ENCODE measurements at places on chromosomes 16 and 17.

GRCh38 chr16:85924675-85925074 is 25.7 kb downstream of the IRF8 start:
- DNase-seq: no peak

GRCh38 chr16:17343028-17343427 is 127.7 kb downstream of the XYLT1 start:
- no peak for DNase-seq

- DNase-seq: no peak
Observed at GRCh38 chr16:79449900-79450299, 150.6 kb downstream of the MAF start.

- no peak for DNase-seq
Observed at GRCh38 chr17:49890077-49890821, 42.4 kb upstream of the TAC4 start.

DNA sequence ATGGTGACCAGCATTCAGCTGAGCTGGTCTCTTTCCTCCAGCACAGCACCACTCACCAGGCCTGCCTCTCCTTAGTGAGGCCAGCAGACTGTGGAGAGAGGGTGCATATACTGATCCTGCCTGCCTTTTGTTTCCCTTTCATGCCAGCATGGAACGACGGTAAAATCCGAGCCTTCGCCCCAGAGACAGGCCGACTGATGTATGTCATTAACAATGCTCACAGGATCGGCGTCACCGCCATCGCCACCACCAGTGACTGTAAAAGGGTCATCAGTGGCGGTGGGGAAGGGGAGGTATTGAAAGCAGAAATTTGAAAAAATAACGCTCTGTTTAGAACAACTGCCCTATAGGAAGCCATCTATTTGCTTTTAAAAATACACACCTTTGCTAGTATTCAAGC is 12.6 kb upstream of the USP43 start:
- no peak for DNase-seq

DNA sequence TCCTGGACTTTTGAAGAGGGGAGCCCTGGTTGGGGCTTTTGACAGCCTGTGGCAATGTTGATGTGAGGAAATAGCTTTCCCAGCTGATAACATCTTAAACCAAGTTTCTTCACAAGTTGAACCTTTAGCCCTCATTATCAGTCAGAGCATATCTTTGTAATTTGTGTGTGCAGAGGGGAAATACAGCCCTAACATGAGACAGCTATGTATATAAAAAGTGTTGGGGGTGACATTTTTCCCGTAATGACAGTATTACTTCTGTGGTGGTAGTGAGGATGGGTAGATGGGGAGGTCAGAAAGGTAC is 221.1 kb downstream of the FTO start:
- DNase-seq: no peak

GRCh38 chr16:84054916-84055315 is 12.3 kb upstream of the SLC38A8 start:
- DNase-seq: no peak

DNA sequence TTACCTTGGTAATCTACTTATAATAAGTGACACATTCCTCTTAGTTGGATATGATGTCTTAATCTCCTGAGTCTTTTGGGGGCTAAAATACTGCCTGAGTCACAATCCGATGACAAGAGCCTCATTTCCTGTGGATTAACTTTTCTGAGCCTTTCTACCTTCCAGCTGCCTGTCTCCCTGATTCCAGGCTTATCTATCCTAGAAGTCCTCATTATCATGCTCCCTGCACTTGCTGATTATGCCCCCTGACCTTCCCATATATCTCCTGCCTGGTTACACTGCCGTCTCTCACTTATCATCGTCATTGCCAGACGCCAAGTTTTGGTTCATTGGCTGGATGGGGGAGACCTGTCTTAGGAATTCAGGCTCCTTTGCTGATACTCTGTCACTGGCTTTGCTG is 727.4 kb upstream of the CA10 start:
- no peak for DNase-seq

- DNase-seq: no peak
Observed at GRCh38 chr16:60651346-60651745, 1384.9 kb downstream of the CDH8 start.

DNA sequence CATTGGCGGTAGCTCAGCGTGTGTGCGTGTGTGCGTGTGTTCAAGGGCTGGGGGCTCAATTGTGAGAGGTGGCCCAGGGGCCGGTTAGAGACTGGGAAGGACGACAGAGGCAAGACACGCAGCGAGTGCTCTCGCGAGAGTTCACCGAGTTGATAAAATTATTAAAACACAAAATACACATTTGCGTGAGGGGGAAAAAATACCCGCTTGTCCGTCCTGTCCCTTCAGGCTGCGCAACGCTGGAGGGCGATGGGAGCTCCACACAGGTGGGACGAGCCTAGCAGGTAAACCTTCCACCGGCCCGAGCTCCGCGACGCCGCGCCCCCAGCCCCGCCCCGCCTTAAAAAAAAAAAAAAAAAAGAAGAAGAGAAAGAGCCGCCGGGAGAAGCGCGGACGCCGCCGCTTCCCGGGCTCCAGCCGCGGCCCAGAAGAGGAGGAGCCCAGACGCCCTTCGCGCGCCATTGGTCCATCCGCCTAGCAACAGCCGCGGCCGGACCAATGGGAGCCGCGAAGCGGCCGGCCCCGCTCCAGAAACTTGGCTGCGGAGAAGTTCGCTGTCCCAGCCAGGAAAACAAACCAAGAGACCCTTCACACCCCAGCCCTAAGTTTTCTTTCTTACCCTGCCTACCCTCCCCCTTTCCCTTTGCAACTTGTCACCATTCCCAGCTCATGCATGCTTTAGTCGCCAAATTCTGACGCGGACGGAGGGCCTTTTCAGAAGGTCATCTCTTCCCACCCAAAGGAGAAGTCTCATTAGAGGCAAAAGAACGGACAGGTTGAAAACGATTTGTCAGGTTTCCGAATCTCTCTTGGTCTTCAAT is 169.9 kb upstream of the MAF start:
- DNase-seq: peak; percentile 84

DNA sequence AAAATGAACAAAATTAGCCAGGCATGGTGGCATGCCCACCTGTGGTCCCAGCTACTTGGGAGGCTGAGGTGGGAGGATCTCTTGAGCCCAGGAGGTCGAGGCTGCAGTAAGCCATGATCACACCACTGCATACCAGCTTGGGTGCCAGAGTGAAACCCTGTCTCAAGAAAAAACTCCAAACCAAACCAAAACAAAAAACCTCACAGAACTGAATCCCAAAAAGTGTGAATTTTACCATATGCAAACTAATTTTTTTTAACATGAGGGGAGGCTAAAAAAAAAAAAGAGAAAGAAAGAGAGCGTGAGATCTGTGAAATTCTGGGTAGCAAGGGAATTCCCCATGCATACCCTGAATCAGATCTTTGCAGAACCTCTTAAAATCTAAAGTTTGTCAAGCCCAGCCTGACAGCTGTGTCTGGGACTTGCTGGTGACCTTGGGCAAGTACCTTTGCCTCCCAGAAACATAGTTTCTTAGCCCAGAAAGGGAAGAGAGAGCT is 17.1 kb upstream of the CDH1 start:
- DNase-seq: no peak

GRCh38 chr17:78491236-78492115 is 85.7 kb downstream of the DNAH17 start:
- DNase-seq: no peak

DNA sequence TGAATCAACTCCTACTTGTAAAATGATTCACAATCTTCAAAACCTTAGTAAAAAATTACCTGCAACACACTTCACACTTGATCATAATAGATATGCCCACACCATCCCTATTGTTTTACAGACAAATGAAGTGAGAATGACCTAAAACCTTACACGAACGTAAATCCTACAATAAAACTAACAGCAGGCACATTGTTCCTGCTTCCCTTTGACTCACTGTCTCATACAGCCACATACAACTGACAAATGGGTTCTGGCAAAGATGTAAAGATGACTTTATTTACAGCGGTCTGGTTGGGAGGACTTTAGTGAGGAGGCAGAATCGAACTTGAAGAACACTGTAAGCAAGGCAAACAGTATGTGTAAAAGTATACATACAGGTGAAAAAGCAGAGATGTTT is 188.7 kb downstream of the MYO1D start:
- DNase-seq: no peak

- no peak for DNase-seq
Observed at GRCh38 chr16:56841659-56842058, 23.3 kb upstream of the SLC12A3 start.

DNA sequence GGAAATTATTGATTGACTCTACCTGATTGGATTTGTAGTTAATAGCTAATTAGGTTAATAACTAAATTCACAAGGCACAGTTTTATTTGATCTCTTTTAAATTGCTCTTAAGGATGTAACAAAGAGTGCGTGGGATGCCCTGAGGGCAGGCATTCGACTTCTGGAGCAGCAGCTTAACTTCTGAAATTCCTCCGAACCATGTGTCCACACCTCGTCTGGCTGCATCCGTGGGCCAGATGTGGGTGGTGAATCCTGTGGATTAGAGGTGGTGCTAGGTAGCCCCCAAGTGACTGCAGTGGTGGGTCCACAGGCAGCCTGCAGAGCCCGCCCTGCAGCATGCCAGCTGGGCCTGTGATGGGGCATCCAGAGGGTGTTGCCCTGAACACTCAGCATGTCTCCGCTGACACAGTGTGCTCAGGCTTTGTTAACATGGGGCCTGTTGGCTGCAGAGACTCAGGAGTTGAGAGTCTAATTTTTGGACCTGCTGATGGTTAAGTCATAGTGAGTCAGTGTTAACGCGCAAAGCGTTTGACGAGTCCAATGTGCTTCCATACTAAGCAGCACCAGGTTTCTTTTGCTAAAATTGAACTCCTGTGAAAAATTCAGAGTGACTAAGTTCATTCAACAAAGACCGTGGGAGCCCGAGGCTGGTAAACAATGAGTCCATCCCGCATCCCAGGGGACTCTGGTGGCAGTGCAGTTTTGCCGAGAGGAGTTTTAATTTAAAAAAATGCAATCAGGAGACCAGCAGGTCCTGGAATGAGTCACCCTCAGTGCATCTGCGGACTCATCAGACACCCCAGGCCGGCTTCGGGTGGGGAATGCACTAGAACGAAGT is 3.8 kb upstream of the NPB start:
- peak; percentile 94 for DNase-seq

DNA sequence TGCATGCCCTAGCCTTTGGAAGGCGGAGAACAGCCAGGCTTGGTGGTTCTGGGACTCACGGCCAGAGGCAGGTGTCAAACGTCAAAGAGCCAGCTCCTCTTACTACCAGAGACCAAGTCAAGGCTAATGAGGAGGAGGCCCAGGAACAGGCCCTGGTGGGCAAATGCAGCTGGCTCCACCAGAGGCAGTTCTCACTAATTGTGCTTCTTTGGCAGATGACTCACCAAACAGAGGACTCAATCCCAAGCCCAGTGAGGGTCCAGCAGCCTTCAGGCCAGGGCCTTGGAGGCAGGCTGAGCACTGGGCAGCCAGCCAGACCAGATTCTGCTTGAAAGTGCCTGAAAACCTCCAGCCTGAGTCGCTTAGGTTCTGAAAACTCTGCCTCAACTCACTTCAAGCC is 336.5 kb upstream of the CDH5 start:
- peak; percentile 77 for DNase-seq

DNA sequence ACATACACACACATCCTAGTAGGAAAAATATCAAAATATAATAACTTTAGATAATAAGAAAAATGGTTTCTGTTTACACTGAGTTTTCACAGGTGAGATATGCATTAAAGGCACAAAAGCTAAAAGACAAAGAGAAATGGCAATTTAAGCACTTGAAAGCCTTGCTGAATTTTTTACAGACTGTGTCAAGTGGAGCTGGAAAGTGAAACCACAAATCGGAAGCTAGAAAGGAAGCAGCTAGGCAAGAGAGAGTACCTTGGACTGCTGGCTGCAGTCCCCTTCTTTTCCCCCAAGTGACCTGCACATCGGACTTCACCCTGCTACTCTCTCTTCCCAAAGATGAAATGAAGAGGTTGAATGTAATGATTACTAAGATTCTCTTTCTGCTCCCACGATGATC is 135.1 kb downstream of the CDH13 start:
- DNase-seq: peak; percentile 51

DNA sequence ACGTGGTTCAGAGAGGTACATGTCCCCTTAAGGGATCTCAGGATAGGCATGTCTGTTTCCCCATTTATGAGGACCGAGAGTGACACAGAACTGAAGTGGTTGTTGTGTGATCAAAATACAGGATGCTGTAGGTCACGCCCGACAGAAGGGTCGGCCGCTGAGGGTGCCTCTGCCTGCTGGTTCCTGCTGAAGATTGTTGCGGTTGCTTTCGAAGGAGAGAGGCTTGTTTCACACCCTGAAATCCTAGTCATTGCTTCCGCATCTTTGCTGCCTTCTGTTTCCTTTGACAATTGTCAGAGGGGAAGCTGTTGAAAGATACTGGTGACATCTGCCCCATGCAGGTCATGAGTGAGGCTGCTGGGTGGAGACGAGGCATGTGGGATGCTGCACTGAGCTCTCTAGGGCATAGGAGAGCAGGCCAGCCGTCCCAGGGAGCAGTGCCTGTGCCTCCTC is 3.8 kb upstream of the NAT9 start:
- DNase-seq: no peak

DNA sequence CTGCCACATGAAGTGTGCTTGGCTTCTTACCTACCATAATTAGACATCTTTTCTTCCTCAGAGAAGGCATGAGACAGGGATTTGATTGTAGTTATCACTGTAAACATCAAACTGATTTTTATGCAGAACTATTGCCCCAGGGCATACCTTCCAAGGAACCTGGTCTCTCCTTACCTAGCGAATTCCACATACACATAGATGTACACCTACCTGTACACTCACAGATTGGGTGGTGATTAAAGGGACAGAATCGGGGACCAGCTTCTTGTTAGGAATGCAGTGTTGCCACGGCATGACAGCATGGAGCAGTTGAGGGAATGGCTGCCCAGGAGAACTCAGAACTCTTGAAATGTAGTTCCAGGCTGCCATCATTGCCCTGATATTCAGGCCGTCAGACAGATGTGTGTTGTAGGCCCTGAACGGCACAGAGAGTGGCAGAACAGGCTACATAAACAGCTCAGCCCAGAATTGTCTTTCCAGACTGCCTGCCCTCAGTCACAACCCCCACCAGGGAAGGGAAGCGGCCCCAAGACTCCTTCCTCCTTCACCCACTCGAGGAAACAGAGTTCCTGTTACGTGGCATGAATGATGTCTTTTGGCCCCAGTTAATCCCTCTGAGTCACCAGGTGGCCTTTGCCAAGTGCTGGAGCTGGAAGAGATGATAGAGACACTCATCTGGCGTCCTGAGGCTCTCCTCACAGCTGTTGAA is 17.8 kb upstream of the NAGLU start:
- DNase-seq: peak; percentile 98

GRCh38 chr16:67425580-67425979 is 5.3 kb upstream of the HSD11B2 start:
- DNase-seq: no peak

DNA sequence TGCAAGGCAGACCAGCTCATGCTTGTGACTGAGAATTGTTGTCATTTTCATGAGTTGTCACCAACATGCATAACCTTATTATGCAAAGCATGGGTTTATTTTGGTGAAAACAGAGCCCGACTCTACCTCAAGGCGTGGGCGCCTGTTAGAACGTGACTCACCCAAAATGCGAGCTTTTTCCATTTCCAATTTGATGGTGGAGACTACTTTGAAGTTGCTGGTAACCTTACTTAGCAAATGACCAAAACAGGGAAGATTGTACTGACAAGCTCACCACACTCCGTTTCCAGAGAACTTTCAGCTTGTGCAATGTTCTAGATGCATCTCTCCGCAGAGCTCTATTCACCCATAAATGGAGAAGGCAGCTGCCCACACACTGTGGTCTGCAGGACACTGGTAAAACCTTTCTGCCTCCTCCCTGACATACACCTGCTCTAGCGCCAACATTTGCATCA is 284.5 kb downstream of the MAF start:
- DNase-seq: no peak

Measured in EL (cell line).